ENCODE measurements at places on chromosomes 13 and 19. TPM values are rescaled to one million over a fixed set of nuclear protein-coding genes. Genes with fewer than 3 reads are reported as not detected.

GRCh38 chr19:48090281-48090802 lies 20.3 kb downstream of the PLA2G4C start:
- DNase-seq = no peak

GRCh38 chr13:32159137-32159869 lies 127.7 kb downstream of the FRY start:
- no peak for DNase-seq

DNA sequence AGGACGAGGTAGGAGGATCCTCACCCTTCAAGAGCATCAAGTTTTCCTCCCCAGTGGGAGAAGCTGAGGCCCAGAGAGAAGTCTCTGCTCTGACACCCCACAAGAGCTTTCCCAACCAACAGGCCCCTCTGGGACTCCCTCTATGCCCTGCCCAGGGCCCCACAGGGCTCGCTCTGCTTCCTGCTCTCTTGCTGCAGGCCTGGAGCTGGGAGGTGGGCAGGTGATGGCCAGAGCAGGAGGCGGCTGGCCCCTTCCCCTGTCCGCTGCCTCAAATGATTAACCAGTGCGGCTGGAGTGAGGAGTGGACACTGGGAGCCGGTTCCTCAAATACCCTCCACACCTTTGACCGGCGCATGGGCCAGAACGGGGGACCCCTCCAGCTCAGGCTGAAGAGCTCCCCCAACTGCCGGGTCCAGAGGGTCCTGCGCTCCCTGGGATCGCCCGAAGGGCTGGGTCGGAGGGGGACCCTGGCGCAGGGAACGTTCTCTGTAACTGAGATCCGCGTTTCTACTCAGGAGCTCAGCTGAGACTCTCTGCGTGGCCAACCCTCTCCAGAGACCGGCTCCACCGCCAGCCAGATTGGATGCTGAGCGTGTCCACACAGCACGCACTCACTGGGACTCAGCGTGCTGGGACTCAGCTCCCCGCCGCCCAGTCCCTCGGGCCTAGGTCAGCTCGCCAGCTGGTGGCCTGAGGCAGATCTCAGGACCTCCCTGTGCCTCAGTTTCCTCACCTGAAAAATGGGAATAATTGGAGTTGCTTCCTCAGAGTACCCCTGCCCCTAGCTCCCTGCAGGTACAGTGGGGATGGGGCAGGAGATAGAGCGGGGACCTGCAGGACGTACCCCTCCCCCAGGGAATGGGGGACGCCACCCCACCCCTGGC lies 6.7 kb upstream of the ONECUT3 start:
- no peak for DNase-seq

- DNase-seq = no peak
Observed at GRCh38 chr13:97716746-97717145, 236.7 kb upstream of the IPO5 start.

The PSG7 gene
- total RNA-seq = not detected

DNA sequence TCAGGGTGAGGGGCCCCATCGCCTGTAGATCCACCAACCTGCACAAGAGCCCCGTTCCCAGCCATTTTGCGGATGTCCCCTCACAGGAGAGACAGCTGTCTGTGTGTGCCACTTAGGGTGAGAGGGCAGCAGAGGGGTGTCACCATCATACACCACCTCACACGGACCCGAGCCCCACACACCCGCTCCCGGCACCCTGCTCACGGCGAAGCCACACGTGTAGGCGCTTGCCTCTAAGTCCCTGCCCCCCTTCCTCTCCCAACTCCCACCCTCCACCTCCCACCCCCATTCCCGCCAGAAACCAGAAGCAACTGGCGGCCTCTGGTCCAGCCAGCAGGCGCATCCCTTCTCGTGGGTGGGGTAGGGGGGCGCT lies 4.0 kb upstream of the DPF1 start:
- no peak for DNase-seq

DNA sequence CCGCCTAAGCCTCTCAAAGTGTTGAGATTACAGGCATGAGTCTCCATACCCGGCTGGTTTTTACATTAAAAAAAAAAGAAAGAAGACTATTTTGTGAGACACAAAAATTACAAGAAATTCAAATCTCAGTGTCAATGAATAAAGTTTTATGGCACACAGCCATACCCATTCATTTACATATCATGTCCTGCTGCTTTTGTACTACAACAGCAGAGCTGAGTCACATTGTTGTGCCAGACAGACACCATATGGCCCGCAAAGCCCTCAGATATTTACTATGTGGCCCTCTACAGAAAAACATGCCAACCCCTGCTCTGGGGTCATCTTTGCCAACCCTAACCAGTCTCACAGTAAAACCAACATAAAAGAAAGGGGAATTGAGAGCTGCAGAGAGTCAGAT lies 5.3 kb downstream of the SMIM7 start:
- no peak for DNase-seq

DNA sequence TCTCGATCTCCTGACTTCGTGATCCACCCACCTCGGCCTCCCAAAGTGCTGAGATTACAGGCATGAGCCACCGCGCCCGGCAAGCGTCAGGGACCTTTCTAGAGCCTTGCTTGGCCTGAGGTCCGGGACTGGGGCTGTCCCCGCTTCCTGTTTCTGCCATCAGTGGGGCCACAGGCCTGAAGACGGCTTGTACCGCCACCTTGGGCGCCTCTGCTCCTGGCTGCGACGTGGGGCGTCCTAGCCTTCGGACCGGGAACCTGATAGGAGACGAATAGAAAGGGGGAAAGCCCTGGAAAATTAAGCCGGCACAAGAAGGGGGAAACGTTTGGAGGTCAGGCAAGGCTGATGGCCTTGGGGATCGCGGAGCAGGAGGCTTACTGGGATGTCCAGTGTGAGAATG lies 35.1 kb downstream of the RNF6 start:
- DNase-seq = no peak

- no peak for DNase-seq
Observed at GRCh38 chr13:94324767-94325540, 154.5 kb downstream of the DCT start.

The SULT2A1 gene
- total RNA-seq = 0.75 TPM

Measured in ureter (tissue), 1 donor.